ENCODE measurements at places on chromosomes 2 and 18.

- DNase-seq: no peak
These were observed 213.3 kb downstream of the FAM210A start for GRCh38 chr18:13513021-13513420.

- DNase-seq: no peak
These were observed 107.7 kb downstream of the KCTD1 start for GRCh38 chr18:26440644-26441043.

GRCh38 chr2:61566566-61566965 lies 28.4 kb upstream of the XPO1 start:
- DNase-seq: no peak

DNA sequence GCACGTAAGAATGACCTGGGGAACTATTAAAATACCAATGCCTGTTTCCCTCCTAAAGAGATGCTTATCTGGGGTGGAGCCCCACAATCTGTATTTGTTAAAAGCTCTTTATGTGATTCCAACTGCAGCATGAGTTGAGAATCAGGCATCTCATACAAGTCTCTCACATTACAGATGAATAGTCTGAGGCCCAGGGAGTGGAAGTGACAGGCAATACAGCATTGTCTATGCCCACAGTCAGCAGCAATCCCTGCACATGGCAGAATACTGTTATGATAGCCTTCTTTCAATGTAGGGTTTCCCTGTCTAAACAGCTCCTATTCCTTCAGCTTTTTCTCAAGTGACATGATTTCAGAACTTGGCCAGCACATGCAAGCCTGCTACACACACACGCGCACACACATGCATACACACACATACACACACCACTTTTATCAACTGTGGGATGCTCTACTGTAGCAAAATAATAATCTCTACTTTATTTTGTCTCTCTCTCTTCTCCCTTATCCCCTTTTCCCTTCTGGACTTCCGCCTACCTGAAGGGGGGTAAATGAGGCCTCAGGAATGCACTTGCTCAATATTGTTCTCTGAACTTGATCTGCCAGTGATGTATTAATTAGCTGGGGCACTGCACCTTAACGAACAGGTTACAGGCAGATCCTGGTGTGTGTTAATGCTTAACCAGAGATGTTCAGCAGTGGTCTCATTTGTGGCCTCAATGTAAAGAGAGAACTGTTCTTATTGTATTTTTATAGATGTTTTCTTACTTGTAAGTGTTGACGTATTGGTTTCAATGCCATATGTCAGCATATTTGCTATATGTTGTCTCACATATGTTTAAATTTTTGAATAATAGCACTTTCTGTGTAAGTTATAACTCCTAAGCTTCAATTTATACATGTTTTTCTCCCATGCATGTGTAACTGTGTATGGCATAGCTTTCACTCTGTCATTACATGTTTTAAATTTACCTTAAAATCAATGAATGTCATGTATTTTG lies 116.0 kb downstream of the SETBP1 start:
- DNase-seq: no peak

- no peak for DNase-seq
These were observed 573.8 kb downstream of the TSN start for GRCh38 chr2:122329278-122329677.

- DNase-seq: no peak
These were observed 13.1 kb upstream of the PHLPP1 start for GRCh38 chr18:62702259-62702658.

DNA sequence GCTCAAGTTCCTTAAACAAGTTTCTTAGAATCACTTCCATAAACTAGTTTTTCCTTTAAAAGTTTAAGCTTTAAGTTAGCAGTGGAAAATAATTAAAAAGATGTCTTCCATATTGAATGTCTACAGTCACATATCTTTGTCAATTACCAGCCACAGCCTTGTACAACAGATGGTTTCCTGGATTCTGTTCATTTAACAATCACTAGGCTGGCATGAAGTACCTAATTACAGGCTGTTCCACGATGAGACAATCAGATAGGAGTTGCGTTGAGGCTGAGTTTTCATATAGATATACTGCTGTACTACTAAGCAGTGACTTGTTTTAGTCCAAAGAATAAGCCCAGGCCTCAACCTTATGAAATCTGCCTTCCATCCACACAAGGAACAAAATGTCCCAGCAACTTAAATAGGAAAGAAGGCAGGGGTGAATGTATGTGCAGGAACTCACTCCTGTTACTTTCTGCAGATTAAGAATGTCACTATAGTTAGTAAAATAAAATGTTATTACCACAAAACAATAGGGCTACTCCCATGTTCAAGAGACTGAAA lies 131.0 kb downstream of the ZAP70 start:
- DNase-seq: no peak

GRCh38 chr18:50398947-50399346 lies 24.1 kb downstream of the SKA1 start:
- no peak for DNase-seq

- DNase-seq: no peak
These were observed 1304.4 kb upstream of the ACVR2A start for GRCh38 chr2:146540271-146540932.

- DNase-seq: no peak
These were observed 104.1 kb upstream of the FZD5 start for GRCh38 chr2:207873794-207874193.

GRCh38 chr18:3652380-3653262 lies 202.6 kb downstream of the TGIF1 start:
- peak; percentile 97 for DNase-seq

GRCh38 chr2:110143982-110144381 lies 28.4 kb upstream of the MALL start:
- DNase-seq: no peak

GRCh38 chr2:56680971-56681631 lies 497.3 kb downstream of the CCDC85A start:
- no peak for DNase-seq

DNA sequence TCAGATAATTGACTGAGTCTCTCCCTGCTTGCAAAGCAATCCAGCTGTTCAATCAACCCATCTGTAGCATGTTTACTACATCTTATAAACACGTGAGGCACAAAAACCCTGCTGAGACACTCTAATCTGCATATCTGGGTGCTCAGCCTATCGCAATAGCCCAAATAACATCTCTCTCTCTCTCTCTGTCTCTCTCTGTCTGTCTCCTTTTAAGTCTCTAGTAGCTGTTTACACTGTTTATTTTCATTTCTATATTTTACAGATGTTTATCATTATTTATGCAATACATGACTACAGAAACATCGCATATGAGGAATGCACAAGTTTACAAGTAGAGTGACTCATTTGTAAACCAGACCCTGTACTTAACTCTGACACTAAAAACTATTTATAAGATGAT lies 422.1 kb upstream of the DSEL start:
- DNase-seq: no peak

- no peak for DNase-seq
These were observed 798.5 kb downstream of the SATB2 start for GRCh38 chr2:198659096-198659870.

GRCh38 chr2:128413014-128413717 lies 94.5 kb upstream of the HS6ST1 start:
- no peak for DNase-seq

- no peak for DNase-seq
These were observed 2.1 kb downstream of the ZNF532 start for GRCh38 chr18:58866773-58867150.

- DNase-seq: no peak
These were observed 39.9 kb upstream of the KLF11 start for GRCh38 chr2:10003206-10004125.

- no peak for DNase-seq
These were observed 255.7 kb downstream of the DSEL start for GRCh38 chr18:67260841-67261240.

DNA sequence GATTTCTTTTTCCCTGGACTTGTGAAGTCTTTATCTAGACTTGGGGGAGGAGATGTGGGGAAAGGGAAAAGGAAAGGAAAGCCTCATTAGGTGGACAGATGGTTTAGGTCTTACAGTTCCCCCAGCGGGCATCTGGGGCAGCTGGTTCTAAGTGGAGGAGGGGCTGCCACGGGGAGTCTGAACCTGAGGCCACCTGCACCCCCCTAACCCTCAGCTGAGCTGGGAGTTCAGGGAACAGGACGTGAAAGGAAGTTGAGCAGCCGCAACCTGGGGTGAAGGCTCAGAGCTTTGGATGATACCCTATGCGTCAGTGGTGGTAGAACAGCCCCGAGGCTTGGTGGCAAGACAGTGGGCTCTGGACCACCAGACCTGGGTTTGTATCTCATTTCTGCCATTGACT lies 26.8 kb downstream of the ITM2C start:
- DNase-seq: no peak
